ENCODE measurements at places on chromosomes 7 and 10.

- DNase-seq, result no peak
These were observed 280.3 kb upstream of the HABP2 start for GRCh38 chr10:113272511-113272910.

DNA sequence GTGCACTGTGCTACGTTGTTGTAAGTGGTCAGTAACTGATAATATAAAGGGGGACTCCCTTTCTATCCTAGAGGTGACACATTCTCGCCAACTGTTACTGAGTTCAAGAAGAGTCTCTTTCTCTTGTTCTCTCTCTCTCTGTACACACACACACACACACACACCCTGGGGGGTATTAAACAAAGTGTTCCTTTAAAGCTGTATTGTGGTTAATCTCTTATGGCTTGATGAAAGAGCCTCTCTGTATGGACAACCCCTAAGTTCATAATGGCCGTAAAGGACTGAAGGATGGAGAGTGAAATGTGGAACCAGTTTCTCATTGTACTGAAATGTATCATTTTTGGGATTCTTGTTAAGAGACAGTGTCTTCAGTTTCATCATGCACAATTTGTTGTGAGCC lies 145.2 kb upstream of the BMPER start:
- DNase-seq, result no peak

- DNase-seq, result no peak
These were observed 151.0 kb downstream of the NRF1 start for GRCh38 chr7:129762387-129762969.

- DNase-seq, result peak; percentile 78
These were observed 59.2 kb upstream of the MYL10 start for GRCh38 chr7:101688183-101688831.

DNA sequence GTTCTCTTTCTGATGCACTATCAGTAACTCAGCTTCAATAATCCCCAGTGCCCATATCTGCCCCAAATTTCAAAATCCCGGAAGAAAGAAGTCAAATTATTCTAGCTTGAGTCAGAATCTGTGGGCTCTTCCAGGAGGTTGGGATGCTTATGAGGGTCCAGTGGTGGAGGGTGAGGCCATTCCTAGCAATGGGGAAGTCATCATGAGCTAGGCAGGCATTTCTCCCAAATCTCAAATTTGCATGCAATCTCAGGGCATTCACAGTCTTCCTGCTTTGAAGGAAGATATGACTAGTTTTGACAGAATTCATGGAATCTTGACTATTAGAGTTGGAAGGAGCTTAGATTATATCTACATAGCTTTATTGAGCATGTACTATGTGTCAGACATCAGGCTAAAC lies 164.3 kb upstream of the AGK start:
- no peak for DNase-seq

GRCh38 chr7:28116041-28116440 lies 64.6 kb downstream of the JAZF1 start:
- DNase-seq, result no peak

GRCh38 chr10:15313843-15314242 lies 57.2 kb downstream of the FAM171A1 start:
- no peak for DNase-seq
